ENCODE measurements at places on chromosomes 16 and 17. TPM values are rescaled to one million over a fixed set of nuclear protein-coding genes. Genes with fewer than 3 reads are reported as not detected.
A peak's percentile ranks its signal among the peaks of the same experiment; 100 is the strongest.

DNA sequence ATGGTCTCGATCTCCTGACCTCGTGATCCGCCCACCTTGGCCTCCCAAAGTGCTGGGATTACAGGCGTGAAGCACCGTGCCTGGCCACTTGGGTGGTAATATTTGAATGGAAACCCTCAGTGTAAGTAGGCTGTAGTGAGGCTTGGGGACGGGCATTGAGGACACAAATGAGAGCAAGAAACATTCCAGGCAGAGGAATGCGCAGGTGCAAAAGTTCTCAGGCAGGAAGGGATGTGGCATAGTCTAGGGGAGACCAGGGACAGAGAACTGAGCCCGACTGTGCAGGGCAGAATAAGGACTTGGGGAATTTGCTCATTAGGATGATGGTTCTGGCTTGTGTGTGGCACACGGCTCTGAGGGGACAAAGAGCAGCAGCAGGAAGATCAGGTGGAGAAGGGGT is 54.8 kb downstream of the GRB2 start:
- no peak for DNase-seq

- no peak for DNase-seq
Observed at GRCh38 chr16:845351-845745, 44.8 kb upstream of the GNG13 start.

DNA sequence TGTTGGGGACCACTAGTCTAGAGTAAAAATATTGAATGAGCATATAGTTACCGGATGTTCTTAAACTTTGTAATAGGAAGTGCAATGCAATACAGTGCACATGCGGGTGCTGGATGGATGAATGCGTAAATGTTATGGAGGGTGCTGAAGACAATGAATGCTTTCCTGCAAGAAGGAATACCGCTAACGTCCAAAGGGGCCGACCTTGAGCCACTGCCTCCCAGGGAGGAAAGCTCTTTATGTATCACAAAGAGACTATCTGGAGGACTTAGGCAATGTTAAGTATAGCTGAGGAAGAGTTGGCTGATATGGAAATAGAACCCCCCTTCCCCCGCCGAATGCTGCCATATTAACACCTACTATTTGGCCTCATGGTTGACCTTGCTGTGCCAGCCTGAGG is 27.5 kb upstream of the SHCBP1 start:
- no peak for DNase-seq

- no peak for DNase-seq
Observed at GRCh38 chr17:68719431-68719830, 118.3 kb upstream of the FAM20A start.

- DNase-seq = peak; percentile 81
Observed at GRCh38 chr17:38676706-38677504, 2.1 kb upstream of the EPOP start.

GRCh38 chr17:61484174-61484573 is 32.0 kb downstream of the TBX4 start:
- DNase-seq = no peak

- no peak for DNase-seq
Observed at GRCh38 chr17:63707151-63707550, 7.2 kb upstream of the LIMD2 start.

DNA sequence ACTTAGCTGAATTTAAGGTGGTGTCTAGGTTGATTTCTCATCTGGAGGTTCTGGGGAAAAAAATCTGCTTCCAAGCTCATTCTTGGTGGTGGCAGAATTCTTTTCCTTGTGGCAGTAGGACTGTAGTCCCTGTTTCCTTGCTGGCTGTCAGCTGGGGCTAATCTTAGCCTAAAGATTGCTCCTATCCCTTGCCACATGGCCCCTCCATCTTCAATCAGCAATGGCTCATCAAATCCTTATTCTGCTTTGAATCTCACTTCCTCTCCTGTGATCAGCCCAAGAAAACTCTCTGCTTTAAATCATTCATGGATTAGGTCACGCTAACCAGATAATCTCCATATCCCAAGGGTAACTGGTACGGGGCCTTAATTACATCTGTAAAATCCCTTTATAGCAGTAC is 6.6 kb downstream of the FAM20A start:
- DNase-seq = no peak

- DNase-seq = no peak
Observed at GRCh38 chr16:57133886-57134285, 41.5 kb downstream of the CPNE2 start.

DNA sequence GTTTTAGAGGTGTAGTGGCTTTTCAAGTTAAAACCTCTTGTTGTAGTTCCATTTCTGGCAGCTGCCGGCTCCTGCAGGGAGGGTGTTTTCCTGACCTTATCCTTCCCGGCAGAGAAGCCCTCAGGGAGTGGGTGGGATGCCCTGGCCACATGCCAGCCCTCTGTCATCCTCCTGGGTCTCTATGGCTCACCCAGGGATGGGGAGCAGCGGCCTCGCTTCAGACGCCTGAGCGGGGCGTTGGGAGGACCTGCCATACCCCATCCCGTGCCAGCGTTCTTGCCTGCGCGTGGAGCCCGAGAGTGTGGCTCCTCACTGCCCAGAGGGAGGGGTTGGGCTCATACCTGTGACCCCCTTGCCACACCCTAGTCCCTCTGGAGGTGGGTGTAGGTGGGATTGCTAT is 11.9 kb downstream of the KCNJ12 start:
- no peak for DNase-seq

DNA sequence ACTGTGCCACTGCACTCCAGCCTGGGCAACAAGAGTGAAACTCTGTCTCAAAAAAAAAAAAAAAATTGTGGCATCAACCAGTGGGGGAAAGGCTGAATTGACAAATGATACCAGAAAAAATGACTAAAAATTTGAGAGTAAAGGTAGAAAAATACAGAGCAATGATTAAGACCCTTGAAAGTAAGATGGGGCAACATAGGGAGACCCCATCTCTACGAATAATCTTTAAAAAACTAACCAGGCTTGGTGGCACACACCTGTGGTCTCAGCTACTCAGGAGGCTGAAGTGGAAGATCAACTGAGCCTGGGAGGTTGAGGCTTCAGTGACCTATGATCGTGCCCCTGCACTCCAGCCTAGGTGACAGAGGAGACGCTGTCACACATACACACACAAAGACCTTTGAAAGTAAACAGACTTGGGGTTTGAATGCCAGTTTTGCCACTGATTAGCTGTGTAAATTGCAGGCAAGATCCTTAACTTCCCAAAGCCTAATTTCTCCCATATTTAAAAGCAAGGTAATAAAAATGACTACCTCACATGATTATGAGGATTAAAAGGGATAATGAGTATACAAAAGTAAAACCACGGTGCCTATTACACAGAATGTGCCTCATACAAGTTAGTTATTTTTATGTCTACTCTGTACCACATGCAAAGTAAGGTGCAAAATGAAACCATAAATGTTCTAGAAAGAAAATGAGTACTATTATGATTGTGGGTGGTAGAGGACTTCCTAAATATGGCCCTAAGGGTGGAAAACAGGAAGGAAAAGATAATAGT is 21.7 kb upstream of the PAFAH1B1 start:
- no peak for DNase-seq

- no peak for DNase-seq
Observed at GRCh38 chr16:2056681-2057407, 9.1 kb downstream of the TSC2 start.

DNA sequence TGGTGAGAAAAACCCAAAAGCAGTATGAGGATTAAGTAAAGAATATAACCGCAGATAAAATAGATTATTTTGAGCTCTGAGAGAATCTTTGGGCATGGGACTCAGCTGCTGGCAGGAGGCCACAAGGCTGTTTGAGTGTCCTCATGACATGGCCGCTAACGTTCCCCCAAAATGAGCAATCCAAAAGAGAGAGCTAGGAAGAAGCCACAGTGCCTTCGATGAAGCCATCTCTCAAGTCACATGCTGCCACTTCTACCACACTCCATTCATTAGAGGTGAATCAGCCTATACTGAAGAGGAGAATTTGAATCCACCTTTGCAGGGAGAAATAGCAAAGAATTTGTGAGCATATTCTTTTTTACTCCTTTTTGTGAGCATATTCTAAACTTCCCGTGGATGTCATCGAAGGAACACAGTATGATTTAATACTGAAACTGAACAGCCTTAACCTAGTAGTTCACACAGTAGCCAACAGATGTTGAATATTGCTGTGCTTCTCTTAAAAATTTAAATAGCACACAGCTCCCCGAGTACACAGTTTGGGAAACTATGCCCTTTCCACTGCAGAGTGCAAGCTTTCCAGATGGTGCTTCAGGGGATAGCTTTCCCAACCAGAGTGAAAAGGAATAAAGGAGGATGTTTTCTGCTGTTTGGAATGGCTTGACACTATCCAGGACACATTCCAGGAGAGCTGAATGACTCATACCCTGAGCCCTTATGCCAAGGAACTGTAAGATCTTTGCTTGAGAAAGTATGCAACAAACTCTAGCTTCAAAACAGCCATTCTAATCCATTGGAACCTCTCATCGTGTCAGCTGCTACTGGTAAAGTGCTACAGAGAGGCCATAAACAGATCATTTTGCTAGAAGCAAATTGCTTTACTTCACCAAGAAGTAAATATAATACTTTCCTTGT is 33.9 kb downstream of the ANKFY1 start:
- peak; percentile 41 for DNase-seq

GRCh38 chr16:19861811-19862327 is 22.8 kb downstream of the GPRC5B start:
- DNase-seq = peak; percentile 81

GRCh38 chr16:78607465-78607864 is 508.0 kb downstream of the WWOX start:
- no peak for DNase-seq

GRCh38 chr16:83354015-83354414 is 453.8 kb upstream of the HSBP1 start:
- DNase-seq = no peak

DNA sequence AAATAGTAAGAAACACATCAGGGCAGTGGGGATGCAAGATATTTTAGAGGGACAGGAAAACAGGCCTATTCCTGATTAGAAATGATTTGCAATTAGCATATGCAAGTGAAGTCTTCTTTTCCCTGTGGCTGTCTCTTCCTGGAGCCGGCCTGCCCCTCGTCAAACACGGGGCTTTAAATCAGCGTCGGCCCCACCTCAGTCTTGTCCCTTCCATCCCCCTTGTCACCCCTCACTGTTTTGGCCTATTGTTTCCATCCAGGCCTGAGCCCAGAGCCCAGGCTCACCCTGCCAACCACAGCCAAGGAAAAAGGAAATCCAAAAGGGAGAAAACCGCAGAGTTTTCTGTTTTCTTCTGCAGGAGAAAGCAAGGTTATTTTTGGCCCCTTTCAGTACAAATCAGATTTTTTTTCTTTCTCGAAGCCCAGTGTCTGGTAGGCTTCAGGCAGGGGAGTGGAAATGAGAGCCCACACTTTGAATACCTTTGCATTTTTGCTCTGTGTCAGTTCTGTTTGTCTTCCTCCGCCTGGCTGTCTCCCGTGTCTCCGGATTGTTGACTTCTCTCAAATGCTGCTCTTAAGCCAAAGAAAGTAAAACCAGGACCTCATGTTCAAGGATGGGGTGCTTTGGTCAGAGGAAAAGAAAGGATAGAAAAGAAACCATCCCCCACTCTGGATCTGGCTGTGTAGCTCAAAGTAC is 399.9 kb upstream of the CDH11 start:
- no peak for DNase-seq

GRCh38 chr17:13647543-13648021 is 45.9 kb upstream of the HS3ST3A1 start:
- DNase-seq = no peak

DNA sequence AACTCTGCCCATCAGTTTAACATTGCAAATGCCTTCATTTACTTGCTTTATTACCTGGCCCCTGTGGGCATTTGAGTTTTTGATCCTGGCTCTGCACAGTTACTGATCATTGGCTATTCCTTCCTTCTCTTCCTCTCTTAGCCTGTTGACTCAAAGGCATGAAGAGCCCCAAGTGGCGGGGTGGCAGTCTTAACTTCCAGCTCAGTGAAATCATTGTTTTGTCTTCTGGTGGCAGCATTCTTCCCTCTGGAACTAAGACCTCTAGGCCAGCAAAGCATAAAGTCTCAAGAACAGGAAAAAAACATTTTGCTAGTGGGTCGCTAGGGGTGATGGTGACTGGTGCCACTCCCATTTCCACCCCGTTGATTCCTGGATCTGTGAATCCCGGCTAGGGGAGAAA is 52.3 kb upstream of the MRTFB start:
- DNase-seq = no peak

DNA sequence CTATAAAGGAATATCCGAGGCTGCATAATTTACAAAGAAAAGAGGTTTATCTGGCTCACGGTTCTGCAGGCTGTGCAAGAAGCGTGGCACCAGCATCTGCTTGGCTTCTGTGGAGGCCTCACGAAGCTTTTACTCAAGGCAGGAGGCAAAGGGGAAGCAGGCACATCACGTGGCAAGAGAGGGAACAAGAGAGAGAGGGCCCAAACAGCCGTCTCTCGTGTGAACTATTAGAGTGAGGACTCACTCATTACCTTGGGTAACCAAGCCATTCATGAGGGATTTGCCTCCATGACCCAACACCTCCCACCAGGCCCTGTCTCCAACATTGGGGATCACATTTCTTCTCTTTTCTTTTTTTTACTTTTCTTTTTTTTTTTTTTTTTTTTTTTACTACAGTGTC is 7.5 kb upstream of the ALKBH5 start:
- no peak for DNase-seq

DNA sequence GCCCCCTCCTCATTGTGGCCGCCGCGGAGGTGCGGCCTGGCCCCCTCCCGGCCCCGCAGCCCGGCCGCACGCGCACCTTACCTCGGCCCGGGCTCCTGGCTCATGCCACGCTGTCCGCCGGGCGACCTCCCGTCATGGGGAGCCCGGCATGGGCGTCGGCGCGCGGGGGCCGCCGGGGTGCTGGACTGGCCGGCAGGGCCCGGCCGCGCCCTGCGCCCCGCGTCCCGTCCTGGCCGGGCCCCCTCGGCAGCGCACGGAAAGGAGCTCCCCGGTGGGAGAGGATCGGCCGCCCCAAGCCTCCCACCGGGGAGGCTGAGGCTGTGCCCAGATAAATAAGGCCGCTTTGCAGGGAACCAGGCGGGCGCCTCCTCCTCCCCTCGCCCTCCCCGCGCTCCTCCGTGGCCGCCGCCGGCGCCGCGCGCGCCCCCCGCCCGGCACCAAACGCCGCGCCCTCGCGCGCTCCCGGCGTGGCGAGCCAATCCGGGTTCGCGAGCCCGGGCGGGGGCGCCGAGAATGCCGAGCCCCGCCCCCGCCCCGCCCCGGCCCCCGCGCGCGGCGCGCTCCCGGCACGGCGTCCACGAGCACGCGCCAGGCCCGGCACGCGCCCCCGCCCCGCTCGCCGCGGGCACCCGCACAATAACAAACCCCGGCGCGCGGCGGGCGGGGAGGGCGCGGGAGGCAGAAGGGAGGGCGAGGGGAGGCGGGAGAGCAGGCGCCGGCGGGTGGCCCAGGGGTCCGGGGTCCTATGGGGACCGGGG is at the start of gene FBXL16:
FBXL16 (minus strand) TSS at position 371 of the 758 bp plus-strand sequence. CDS start 8,396 bp downstream, outside the sequence.
- DNase-seq = peak; percentile 67

STH gene
- total RNA-seq = 3.9 TPM

PER1 gene
- 7.8 TPM for total RNA-seq

HOXB3 gene
- not detected for total RNA-seq

CD79B gene
- not detected for total RNA-seq

NUDT7 gene
- 2.7 TPM for total RNA-seq

CEP295NL gene
- total RNA-seq = 1.4 TPM

TMEM88 gene
- 1.2 TPM for total RNA-seq

KRTAP9-8 gene
- not detected for total RNA-seq

KRTAP4-16 gene
- total RNA-seq = not detected

LRRC37A3 gene
- 62.4 TPM for total RNA-seq
